PC-9 (cell line): ENCODE measurements at places on chromosomes 7 and 10. TPM values are rescaled to one million over a fixed set of nuclear protein-coding genes. Genes with fewer than 3 reads are reported as not detected.

DNA sequence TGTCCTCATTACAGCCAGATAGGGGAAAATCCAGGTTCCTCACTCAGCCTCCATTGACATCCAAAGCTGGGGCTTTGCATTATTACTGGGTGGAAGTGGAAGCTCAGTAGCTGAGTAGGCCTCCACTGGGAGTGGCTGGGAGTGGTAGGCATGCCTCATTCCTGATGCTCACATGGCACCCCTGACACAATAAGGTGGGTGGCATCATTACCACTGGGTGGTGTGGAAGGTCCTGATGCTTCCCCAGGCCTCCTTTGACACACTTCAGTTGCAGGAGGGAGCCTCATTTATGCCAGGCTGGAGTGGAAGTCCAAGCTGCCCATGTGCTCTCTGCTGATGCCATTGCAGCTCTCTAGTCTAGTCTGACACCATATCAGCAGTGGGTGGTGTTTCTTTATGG, 48.2 kb upstream of the GPR141 start:
- H3K36me3 ChIP-seq: no peaks in the 10 kb centered on the region
- H3K4me1 ChIP-seq: no peaks in the 10 kb centered on the region
- no peak overlapping the region for H3K4me3 ChIP-seq
- DNase-seq: no peak

DNA sequence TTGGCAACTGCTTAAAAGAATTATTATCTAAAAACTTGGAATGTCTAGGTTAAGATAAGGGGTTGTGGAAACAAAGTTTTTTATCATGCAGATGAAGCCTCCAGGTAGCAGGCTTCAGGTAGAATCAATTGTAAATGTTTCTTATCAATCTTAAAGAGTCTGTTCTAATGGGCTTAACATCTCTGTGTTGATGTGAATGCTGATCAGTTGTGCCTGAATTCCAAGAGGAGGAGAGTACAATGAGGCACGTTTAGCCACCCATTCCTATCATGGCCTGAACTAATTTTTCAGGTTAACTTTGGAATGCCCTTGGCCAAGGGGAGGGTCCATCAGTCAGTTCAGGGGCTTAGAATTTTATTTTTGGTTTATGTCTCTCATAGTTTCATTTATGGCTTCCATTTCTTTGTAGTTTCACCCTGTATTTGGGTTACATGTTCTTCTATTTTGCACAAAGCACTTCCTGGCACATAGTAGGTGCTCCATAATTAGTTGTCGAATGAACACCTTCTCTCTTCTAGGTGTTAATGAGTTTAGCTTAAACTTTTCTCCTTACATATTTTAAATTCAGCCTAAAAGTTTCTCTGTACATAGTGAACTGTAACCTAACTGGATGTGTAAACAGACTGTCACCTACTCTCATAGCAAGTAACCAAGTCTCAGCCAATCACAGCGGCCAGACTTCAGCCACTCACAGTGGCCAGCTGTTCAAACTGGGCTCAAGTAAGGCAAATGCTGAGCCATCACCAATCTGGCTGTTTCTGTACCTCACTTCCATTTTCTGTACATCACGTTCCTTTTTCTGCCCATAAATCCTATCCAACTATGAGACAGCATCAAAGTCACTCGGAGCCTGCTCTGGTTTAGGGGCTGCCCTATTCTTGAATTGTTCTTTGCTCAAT, 34.7 kb downstream of the ALOX5 start:
- no peak overlapping the region for H3K27ac ChIP-seq
- H3K4me1 ChIP-seq: no peaks in the 10 kb centered on the region
- no peak overlapping the region for H3K4me3 ChIP-seq
- DNase-seq: no peak
- H3K36me3 ChIP-seq: peaks cover 20% of the 10 kb centered on the region

DNA sequence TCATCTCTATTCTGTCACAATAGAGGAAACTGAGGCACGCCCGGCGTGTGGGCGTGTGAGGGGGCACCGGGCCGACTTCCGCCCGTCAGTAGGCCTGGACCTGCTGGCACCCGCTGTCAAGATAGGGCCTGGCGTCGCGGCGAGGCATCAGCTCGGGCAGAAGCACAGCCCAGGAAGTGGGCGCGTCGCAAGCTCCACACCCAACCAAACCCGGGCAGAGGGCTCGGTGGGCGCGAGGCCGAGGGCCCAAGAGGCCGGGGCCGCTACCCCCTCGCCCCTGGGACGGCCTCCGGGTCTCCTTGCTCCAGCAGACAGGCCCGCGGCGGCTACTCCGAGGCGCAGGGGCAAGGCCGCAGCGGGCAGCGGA, 91.2 kb downstream of the SPAG6 start:
- H3K4me1 ChIP-seq: peaks cover 37% of the 10 kb centered on the region
- no peak overlapping the region for H3K27ac ChIP-seq
- DNase-seq: no peak
- no peaks in the 10 kb centered on the region for H3K36me3 ChIP-seq
- peak overlapping the region; percentile 82; the same call in 1 of the 2 replicates for H3K4me3 ChIP-seq

DNA sequence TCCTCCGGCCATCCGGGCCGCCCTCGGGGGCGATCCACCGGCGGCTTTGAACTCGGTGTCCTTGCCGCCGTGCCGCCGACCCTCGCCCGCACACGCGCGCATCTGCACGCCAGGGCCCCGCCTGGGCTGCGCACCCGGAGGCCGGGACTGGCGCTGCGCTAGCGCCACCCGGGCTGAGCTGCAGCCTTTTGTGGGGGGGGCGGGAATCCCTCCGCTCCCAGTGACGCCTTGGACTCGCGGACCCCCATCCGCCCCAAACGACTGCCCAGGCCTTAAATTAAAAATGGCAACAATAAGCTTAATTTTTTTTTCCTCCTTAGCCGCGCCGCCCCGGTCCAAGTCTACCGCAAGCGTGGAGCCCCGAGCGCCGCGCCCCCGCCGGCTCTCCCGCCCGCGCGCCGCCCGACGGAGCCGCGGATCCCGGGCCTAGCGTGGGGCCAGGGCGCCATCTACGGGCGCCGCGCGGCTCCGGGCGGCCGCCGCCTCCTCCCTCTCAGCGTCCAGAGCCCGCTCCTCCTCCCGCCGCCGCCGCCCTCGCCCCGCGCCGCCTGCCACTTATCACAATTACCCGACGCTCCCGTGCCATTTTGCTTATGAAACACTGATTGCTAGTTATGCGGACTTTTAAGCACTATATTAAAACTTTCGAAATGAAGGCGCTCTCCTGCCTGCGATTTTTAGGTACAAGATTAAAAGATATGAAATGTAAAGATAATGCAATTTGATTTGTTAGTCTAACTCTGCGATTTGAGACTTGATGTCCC, 7.5 kb upstream of the EBF3 start:
- no peaks in the 10 kb centered on the region for H3K36me3 ChIP-seq
- DNase-seq: no peak
- H3K27ac ChIP-seq: no peak overlapping the region
- H3K4me1 ChIP-seq: no peaks in the 10 kb centered on the region
- no peak overlapping the region for H3K4me3 ChIP-seq

- no peak for DNase-seq
- H3K36me3 ChIP-seq: peaks cover 13% of the 10 kb centered on the region; the same call in 1 of the 2 replicates
- H3K4me1 ChIP-seq: no peaks in the 10 kb centered on the region
- H3K27ac ChIP-seq: no peak overlapping the region
- no peaks in the 10 kb centered on the region for H3K27me3 ChIP-seq
- H3K4me3 ChIP-seq: no peak overlapping the region
Observed at GRCh38 chr7:98194672-98195457, 16.4 kb upstream of the BHLHA15 start.

DNA sequence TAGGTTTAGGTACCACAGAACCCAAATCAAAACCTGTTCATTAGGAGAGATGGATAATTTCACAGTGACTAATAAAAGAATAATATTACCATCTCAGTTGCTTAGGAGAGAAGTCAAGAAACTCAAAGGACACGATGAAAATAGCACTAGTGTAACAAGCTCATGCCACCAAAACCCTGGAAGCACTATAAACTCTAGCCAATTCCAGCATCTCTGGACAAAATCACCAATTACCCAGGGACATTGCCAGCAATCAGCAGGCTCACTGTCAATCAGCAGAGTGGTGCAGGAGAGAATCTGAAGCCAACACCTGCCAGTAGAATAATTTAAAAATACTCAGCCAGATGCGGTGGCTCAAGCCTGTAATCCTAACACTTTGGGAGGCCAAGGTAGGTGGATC, 88.9 kb downstream of the ARMH3 start:
- no peak for DNase-seq
- H3K4me3 ChIP-seq: no peak overlapping the region
- H3K36me3 ChIP-seq: no peaks in the 10 kb centered on the region
- H3K27me3 ChIP-seq: no peaks in the 10 kb centered on the region
- H3K4me1 ChIP-seq: no peaks in the 10 kb centered on the region

DNA sequence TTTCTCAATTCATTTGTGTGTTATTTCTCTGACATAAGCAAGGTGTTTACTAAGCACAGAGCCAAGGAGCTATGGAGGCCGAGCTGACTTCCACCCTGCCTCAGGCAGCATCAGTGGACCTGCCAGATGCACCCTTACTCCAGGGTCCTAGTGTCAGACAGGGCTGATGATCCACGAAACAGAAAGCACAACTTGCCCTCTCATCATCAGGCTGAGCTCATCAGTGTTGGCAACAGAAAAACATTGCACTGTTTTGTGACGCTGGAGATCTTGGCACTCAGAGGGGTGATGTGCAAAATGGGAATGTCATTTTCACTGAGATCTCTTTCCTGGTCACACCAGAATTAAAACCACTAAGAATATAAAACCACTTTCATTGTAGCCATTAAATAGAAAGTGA, 201.8 kb downstream of the GLI3 start:
- no peak for DNase-seq
- H3K4me3 ChIP-seq: no peak overlapping the region
- peaks cover 87% of the 10 kb centered on the region for H3K27me3 ChIP-seq
- no peak overlapping the region for H3K27ac ChIP-seq
- no peaks in the 10 kb centered on the region for H3K4me1 ChIP-seq

DNA sequence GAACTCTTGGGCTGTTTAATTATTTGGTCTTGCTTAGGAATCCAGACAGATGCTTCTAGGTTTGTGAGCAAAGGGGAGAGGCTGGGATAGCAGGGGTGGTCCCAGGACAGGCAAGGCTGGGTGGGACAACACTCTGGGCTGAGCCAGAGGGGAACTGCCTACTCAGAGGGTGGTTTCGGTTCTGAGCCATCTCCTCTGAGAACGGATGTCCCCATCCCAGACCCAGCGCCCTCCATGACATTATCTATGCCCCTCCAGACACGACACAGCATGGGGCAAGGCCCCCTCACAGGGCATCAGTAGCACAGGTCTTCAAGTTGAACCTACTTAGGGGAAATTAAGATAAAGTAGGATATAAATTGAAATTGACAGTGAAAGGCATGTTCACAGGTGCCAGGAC, 7.1 kb downstream of the ASB10 start:
- H3K4me3 ChIP-seq: no peak overlapping the region
- no peaks in the 10 kb centered on the region for H3K36me3 ChIP-seq
- no peak overlapping the region for H3K27ac ChIP-seq
- H3K27me3 ChIP-seq: peaks cover 95% of the 10 kb centered on the region

GRCh38 chr7:64312826-64313225, 935 bp upstream of the ZNF736 start:
- no peak for DNase-seq
- no peaks in the 10 kb centered on the region; the same call in 1 of the 2 replicates for H3K36me3 ChIP-seq
- H3K4me3 ChIP-seq: no peak overlapping the region

DNA sequence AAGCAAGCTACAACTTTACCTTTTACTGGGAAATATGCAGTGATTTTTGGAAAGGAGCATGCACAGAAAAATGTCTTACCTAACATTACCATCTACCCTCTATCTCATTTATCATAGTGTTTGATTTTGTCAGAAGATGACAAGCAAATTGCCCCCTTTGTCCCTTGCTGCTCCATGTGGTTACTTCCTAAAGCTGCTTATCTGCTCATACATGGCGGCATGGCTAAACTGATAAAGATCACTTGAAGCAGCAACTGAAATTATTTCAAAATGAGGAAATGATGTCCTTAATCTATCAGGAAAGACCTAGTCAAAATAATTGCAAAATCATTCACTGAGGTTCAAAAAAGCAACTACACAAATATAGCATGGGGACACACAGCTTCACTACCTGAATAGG, 1198.5 kb upstream of the SORCS1 start:
- no peak overlapping the region for H3K27ac ChIP-seq
- no peak for DNase-seq
- no peak overlapping the region for H3K4me3 ChIP-seq
- H3K4me1 ChIP-seq: no peaks in the 10 kb centered on the region
- H3K27me3 ChIP-seq: no peaks in the 10 kb centered on the region

DNA sequence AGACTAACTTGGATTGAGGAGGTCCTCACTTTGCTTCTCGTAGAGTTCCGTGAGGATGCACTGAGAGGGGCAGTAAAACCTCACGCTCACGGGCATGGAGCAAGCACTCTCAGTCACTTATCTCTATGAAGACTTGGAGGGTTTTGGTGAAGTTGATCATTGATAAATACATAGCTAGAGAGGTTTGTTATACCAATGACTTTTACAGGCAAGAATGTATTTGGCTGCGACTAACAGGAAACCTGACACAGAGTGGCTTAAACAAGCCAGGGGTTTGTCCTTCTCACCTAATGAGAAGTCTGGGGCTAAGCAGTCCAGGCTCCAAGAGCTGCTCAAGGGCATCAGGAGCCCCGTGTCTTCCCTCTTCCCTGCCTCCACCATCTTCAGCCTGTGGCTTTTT, 6.1 kb downstream of the BICC1 start:
- H3K4me1 ChIP-seq: no peaks in the 10 kb centered on the region
- no peaks in the 10 kb centered on the region for H3K27me3 ChIP-seq
- no peak for DNase-seq
- H3K4me3 ChIP-seq: no peak overlapping the region
- H3K36me3 ChIP-seq: no peaks in the 10 kb centered on the region

DNA sequence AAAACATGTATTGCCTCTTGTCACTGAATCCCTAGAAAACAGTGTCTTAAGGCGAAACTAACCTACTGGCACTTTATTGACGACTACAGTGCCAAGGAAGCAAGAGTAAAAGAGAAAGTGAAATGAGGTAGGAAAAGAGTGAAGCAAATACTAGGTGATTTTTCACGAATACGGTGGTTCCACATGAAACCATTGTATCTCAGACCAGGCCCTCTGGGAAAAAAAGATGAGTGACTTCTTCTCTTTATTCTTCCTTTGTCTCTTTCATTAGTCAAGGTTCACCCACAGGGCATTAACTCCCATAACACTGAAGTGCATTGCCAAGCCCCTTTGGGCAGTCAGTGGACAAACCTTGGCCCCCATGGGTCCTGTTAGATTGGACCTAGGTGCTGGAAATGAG, 16.2 kb upstream of the MACC1 start:
- no peak for DNase-seq
- H3K27me3 ChIP-seq: no peaks in the 10 kb centered on the region
- peaks cover 30% of the 10 kb centered on the region for H3K4me1 ChIP-seq
- H3K27ac ChIP-seq: no peak overlapping the region
- no peak overlapping the region for H3K4me3 ChIP-seq
- H3K36me3 ChIP-seq: no peaks in the 10 kb centered on the region

- H3K36me3 ChIP-seq: no peaks in the 10 kb centered on the region
- H3K4me3 ChIP-seq: no peak overlapping the region
- no peaks in the 10 kb centered on the region for H3K27me3 ChIP-seq
- DNase-seq: no peak
- no peak overlapping the region for H3K27ac ChIP-seq
- no peaks in the 10 kb centered on the region for H3K4me1 ChIP-seq
Observed at GRCh38 chr10:78821052-78821451, 247.7 kb upstream of the ZMIZ1 start.

LAMB4 gene
- 0.15 and 0.83 TPM in 2 replicates for total RNA-seq

PRTFDC1 gene
- 12.3 and 15.8 TPM in 2 replicates for total RNA-seq

ANLN gene
- 239 and 262 TPM in 2 replicates for total RNA-seq

LRRD1 gene
- not detected in 2 replicates for total RNA-seq

RBP3 gene
- not detected in 2 replicates for total RNA-seq
